ENCODE measurements at places on chromosomes 16 and 17.

- DNase-seq: no peak
Observed at GRCh38 chr17:20925091-20925490, 117.7 kb downstream of the USP22 start.

DNA sequence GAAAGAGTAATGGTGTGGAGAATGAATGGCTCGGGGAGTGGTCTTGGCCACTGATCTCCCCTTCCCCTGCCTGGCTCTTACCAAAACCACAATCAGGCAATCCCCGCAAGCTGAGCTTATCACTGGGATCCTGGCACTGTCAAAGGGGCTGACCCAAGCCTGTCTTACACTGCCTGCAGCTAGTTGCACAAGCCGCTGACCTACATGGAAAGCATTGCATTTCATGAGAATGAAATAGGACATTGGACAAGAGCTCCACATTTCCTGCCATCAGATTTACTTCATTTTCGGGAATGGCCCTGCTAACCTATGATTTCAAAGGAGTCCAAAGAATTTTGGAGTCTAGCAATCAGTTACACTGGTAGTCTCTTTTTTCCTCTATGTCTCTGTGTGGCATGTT lies 146.4 kb downstream of the PCTP start:
- no peak for DNase-seq

GRCh38 chr17:38549285-38549684 lies 56.5 kb downstream of the SRCIN1 start:
- no peak for DNase-seq

DNA sequence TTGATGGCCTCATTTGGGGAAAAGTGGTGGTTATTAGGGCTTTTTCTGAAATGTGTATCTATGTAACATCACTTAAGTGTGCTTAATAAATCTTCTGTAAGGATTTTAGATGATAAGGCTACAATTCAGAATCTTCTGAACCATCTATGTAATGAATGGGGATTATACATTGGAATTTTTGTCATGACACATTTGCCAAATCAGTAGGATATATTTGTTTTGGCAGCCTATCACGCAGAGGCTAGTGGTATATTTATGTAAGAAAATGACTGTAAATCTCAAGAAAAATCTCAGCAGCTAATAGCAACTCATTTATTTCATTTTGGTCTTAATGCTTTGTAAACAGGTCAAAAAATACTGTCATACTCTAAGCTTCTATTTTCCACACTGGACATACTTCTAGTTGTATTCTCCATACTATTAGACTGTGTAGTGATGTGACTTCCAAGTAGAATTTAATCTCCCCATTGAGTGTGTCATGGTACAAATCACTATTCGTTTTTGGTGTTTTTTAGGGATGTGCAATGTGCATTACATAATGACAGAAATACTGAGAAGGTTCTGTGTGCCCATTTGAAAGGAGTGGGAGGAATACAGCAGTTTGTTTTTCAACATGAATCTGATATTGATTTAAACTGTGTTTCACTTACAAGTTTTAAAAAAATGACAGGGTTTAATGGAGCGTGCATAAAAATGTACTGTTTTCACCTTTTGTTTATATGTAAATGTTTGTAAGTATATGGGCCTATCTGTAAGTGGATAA lies 29.2 kb downstream of the CLUH start:
- DNase-seq: no peak

- DNase-seq: no peak
Observed at GRCh38 chr17:4195306-4195705, 52.3 kb downstream of the CYB5D2 start.

DNA sequence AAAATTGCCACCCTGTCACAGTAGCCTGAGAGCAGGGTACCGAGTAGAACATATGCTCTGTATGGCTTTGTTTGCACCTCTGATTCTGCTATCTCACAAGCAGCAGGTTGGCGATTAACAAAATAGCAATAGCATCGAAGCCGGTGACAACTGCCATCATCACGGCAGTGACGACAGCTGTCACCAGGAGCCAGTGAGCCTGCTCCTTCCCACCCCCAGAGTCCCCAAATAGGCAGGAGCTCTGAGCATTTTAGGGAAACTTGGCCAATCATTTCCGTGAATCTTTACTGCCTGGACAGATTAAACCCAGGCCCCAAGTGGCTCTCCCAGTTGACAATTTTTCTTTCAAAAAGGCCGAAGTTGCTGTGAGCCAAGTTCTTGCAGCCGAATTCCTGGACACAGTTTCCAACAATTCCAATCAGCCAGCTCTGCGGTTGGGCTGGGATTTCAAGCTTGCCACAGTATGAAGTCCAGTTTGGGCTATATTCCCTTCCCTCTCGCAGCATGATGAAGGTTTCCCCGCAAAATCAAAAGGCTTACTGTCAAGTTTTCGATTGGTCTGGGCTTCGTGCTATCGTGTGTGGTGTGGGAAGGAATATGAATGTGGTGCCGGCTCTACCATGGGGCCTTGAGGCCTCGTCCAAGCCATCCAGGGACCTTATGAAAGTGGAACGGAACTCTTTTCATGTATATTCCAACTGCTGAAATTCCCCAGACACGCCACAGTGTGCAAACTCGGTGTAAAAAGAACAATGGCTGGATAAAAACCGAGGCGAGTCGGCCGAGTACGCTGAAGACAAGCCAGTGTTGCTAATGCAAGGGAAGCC lies 186.6 kb downstream of the C16orf78 start:
- DNase-seq: no peak

DNA sequence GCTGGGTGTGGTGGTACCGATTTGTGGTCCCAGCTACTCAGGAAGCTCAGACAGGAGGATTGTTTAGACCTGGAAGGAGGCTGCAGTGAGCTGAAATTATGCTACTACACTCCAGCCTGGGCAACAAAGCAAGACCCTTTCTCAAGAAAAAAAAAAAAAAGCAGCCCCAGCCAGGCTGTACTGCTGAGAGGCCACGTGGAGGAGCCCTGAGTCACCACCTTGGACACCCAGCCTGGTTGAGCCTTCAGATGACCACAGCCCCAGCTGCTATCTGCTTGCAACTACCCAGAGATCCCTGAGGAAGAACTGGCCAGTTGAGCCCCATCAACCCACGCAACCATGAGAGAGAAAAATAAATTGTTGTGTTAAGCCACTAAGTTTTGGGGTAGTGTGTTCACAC lies 23.6 kb upstream of the GPRC5C start:
- no peak for DNase-seq

- no peak for DNase-seq
Observed at GRCh38 chr17:27630607-27631410, at the start of gene LGALS9. Gene LGALS9, plus strand, starts transcription at chr17:27631188. Its CDS starts 78 bp downstream, at chr17:27631266.

DNA sequence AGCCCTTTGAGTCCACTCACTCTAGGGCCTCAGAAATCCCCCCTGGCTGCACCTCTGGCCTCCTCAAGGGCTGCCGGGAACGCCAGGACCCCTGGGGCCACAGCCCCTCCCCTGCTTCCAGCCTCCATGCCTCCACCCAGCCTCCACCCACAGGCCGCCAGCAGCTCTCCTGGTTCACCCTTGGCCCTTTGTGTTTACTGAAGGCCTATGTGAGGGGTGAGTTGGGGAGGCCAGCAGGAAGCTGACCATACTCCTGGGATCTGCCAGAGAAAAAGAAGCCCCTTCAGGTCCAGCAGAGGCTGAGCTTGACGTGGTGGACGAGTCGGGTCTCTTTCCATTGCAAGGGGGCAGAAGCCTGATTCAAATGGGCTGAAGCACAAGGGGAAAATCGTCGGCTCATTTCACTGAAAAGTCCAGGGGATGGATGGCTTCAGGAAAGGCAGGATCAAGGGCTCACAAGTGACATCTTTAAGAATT lies 18.3 kb upstream of the ATP2A3 start:
- no peak for DNase-seq

GRCh38 chr16:78294538-78295225 lies 195.2 kb downstream of the WWOX start:
- DNase-seq: no peak

GRCh38 chr17:15996322-15996721 lies 3.2 kb downstream of the ZSWIM7 start:
- DNase-seq: no peak

DNA sequence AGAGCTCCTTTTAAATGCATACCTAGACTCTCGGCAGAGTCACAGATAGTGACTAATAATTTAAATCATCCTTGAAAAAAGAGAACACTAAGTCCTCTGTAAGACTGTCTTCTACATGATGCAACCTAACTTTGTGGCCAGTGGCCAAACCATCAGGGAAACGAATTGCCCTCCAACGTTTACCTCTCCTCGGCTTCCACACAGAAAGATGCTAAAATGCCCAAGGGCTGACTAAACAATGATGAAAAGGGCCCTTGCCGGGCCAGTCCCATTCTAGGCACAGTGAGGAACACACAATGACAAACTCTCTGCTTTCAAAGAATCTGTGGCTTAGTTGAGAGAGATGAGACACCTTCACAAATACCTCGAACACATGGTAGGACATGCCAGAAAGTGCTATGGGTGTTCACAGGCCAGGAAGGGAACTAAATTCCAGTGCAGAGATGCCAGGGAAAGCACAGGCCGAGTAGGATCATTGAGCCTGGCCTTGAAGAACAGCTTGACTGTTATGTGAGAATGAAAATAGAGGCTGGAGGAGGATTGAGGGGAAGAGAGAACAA lies 35.3 kb upstream of the PITPNM3 start:
- DNase-seq: no peak

DNA sequence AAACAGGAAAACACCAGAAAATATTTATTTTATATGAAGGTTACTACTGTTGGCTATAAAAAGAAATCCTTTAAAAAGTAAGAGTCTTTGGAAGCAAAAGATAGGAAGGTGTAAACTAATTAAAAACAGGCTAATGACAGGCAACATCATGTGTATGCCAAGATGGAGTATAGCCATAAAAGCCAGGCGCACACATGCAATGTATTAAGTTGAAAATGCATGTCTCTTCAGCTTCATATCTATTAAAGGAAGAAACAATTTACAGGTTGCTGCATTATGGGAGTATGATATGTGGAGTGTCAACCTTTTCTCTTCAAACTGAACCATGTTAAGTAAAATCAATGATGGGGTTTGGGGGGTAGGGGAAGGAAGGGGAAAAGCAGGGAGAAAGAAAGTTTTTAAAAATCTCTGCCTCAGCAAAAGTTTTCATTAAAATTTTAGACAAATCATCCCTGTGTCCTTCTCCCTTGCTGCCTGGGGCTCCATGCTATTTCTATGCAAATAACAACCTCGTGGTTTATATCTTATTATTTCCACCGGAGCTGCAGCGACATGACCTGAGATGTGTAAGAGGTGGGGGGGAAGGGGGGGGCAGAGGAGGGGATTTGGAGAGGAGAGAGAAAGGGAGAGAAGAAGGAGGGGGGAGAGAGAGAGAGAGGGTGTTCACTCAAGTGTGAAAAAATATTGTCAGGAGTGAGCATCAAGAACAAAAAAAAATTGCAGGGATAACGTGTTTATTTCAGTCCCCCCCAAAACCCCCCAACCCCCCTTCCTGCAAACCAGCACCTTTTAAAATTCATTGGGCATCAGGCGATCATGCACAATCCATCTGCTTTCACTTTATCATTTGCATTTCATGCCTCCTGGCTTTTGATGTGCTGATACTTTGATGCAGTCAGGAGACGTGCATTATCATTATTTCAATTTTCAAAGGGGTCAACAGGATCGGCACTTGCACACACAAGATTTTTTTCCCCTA lies 197.6 kb downstream of the AATF start:
- no peak for DNase-seq

GRCh38 chr16:4350787-4351659 lies at the start of gene PAM16:
Gene PAM16, minus strand, starts transcription at chr16:4351321. Its CDS starts 87 bp downstream, at chr16:4351234.
- DNase-seq: peak; percentile 97

DNA sequence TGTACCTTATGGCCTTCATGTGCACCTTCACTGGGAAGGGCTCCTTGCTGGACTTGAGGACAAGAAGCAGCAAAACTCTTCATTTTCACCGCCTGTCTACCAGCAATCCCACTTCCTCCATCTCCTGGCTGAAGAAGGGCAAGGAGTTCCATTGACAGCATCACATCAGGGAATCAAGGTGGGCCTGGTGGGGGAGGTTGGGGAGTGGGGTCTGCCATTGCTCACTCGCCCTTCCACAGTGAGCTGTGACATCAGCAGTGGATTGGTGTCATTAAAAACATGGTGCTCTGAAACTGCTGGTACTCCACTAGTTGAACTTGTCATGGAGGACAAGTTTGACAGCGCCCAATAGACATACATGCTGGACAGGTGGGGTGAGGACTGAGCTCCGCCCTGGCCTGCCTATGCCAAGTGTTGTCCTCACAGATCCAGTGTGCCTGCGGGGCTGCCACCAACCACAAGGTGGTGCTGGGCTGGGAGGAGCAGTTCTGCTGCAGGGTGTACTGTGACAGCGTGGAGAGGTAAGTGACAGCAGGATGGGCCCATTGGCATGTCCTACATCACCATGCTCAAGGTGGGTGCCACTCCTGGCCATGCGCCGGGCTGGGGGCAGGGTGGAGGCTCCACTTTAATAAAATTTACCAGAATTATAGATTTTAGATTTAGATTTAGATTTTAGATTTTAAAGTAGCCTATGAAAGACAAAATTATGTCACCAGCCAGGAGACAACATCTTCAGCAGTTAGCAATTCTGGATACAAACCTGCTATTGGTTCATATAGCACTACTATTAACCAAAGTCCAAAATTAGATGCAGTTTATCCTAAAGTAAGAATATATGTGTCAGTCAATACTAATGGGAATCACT lies 1729.1 kb downstream of the TP53TG3F start:
- DNase-seq: no peak

GRCh38 chr16:66344533-66345145 lies 21.9 kb upstream of the CDH5 start:
- no peak for DNase-seq

DNA sequence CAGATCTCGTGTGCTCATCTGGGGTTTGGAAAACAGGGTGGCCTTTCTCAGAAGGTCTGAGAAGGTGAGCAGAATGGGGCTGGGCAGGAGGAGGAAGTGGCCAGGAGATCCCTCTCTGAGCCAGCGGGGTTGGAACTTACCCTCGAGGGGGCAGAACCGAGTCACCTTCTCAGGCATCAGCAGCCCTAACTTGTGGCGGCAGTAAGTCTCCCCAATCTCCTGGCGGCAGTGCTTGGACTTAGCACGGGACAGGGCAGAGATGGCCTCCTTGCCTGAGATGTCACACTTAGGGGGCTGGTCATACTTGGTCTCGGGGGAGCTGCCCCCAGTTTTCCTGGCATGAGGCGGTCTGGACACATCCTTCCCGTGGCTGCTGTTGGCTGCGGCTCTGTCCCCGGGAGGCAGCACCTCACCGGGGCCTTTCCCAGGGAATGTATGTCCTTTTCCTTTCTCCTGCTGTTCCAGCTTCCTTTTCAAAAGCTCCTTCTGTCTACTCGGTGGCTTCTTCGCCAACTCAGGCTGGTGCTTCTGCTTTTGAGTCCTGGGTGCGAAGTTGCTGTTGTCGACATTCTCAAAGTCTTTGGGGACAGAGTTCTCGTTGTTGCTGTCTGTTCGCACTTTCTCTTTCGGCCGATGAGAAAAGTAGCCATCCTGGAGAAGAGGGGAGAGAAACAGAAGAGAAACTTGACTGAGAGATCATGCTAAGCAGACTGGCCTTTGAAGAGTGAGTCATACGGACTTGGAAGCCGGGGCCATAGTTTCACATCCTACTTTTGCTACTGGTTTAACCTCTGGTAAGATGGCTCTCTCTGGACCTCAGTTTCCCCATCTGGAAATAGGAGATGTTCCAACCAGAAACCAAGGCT lies 211.7 kb downstream of the XYLT1 start:
- no peak for DNase-seq

- no peak for DNase-seq
Observed at GRCh38 chr16:46629331-46630219, 8.4 kb upstream of the SHCBP1 start.

All from activated CD8-positive, alpha-beta memory T cell treated with anti-CD3 and anti-CD28 coated beads for 1 hour (primary cell).